ENCODE measurements at places on chromosomes 7 and 10.

- no peak for DNase-seq
Observed at GRCh38 chr10:102850025-102850518, 4.0 kb upstream of the BORCS7 start.

DNA sequence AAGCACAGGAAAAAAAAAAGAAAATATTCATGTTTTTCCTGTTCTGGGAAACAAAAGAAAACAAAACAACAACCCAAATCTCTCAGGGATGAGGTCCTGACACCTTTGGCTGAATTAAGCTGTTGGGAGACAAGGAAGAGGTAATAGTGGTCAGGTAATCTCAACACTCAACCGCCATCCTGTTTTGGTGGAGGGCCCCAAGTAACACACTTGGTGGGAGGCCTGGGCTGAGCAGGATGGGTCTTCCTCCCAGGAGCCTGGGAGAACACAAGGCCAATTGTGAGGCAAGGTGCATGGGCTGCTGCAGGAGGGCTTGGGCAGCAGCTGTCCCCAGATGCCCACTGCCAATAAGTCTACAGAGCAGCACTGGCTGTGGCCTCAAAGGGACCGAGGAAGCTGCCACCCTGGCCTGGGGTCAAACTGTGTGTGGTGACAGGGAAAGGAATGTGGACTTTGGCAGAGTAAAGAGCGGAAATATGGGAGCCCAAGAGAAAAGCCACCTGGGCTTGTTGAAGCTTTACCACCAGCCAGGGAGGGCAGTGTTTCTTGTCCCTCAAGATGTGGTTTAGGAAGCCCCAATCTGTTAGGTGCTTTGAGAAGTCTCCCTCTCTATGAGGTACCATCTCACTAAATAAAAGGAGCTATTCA is 93.5 kb upstream of the SLC25A13 start:
- DNase-seq: no peak

GRCh38 chr7:36683695-36684357 is 40.5 kb downstream of the AOAH start:
- DNase-seq: no peak

GRCh38 chr7:144738708-144739314 is 97.0 kb downstream of the TPK1 start:
- DNase-seq: no peak

GRCh38 chr10:84084342-84084741 is 55.0 kb upstream of the GHITM start:
- DNase-seq: no peak

DNA sequence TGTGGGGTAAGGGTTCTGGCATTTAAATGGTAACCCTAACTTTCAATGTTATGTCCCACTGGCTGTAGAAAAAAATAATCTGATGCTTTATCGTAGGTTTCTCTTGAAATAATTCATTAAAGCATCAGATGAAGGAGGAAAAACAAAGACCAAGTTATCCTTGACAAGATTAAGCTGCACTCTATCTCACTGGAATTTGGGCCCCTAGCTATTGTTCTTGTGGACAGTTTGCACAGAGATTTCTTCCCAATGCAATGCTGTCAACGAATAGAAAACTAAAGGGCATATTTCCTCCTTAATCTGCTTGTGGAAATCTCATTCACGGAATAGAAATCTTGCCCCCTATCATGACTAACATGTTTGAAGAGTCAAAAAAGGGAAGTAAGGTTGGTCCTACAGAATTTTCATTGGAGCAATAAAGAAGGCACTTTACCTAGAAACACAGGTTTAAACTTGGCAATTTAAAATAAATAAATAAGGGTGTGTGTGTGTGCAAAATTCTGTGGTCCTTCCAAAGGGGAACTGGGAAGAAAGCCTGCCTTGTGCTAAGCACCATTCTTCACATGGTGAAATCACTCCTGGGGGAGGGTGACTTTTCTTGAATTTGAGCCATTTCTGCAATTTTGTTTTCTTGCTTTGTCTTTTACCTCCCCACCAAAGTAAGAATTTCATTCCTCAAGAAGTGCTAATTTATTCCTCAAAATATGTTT is 242.8 kb downstream of the GLI3 start:
- no peak for DNase-seq

DNA sequence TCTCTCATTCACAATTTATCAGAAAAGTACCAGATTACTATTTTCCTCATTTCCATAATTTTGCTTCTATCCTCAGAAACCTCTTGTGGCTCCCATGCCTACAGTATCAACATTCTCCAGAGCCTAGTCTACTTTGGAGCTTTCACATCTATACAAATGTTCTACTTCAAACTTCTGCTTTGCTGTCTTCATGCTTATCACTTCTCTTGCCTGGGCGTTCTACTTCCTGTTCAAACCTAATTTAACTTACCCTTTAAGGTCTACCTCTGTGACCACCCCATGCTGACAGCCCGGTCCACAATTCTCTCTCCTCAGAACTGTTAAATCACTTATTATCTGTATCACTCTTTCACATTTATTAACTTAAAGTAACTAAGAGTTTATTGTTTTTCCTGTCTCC is 6.1 kb upstream of the PTPN12 start:
- no peak for DNase-seq

- no peak for DNase-seq
Observed at GRCh38 chr10:95756809-95757684, 1.1 kb downstream of the ENTPD1 start.

- no peak for DNase-seq
Observed at GRCh38 chr10:62115842-62116241, 152.8 kb downstream of the RTKN2 start.
